Right kidney (tissue), 9 donors: ENCODE measurements at places on chromosomes 7 and 10.

GRCh38 chr7:128103498-128104107, 72.4 kb upstream of the LRRC4 start:
- peak; percentile 51 for DNase-seq

GRCh38 chr7:121557034-121557892, 161.2 kb upstream of the FAM3C start:
- no peak for DNase-seq

GRCh38 chr10:97332591-97333350, 1.8 kb downstream of the FRAT2 start:
- DNase-seq = peak; percentile 75

- no peak for DNase-seq
These were observed 83.6 kb downstream of the DNAJC1 start for GRCh38 chr10:21919906-21920305.

- peak; percentile 18 for DNase-seq
These were observed 33.8 kb downstream of the TPST1 start for GRCh38 chr7:66238773-66239466.

- DNase-seq = no peak
These were observed 459.0 kb upstream of the STEAP1 start for GRCh38 chr7:89695241-89695640.

GRCh38 chr10:69629519-69629896, 539 bp upstream of the FAM241B start:
- no peak for DNase-seq

DNA sequence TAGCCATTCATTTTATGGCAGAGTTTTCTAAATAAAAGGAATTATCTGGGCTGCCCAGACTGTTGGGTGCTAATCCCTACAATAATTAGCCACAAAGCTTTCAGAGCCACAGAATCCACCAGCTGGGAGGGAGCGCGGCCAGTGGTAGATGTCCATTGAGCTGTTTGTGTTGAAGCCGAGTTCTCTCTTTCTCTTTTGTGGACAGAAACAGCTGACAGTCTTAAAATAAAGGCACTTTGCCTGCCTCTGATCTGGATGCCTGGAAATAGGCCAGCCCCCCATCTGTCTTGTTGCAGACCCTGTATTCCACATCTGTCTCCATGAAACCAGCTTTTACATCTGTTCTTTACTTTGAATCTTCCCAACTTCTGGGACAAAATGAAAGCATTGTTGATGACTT, 66.1 kb downstream of the MTPN start:
- peak; percentile 6 for DNase-seq

DNA sequence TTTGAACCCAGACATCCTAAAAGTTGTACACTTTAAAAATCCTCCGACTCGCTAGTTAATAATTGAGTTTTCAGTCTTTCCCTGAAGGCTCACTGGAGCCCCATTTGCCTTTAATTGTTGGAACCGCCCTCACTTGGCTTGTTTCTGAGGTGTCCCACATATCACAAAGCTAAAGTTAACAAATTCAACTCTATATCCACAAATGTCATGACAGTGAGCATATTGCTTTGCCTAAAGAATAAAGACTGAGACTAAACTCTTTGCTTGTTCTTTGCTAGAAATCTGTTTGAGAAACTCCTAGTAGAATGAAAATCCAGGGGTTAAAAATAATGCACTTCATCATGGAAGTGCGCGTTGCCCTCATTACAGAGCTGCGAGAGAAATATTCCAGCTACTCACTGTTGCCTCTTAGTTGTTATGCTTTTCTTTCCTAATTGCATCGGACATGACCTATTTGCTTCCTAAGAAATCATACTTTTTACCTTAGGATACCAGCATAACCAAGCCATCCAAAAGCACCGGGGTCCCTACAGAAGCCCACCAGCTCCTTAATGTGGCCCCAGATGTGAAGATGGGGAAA, 752 bp downstream of the THSD7A start:
- peak; percentile 60 for DNase-seq

DNA sequence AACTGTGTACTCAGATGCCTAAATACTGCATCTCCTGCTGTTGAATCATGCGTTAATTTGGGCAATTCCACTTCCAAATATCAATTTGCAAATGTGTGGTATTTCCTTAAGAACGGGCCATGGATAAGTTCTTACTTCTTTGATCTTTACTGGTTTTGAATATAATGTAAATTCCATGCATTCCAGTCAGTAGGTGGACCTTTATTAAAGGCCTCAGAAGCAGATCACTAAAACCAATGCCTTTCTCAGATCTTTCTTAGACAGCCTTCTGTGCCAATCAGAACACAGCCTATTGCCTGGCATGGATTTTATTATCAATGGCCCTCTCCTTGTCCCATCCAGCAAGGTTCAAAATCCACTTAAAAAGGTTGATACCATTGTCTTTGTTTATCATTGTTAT, 21.5 kb upstream of the POM121L12 start:
- DNase-seq = no peak

DNA sequence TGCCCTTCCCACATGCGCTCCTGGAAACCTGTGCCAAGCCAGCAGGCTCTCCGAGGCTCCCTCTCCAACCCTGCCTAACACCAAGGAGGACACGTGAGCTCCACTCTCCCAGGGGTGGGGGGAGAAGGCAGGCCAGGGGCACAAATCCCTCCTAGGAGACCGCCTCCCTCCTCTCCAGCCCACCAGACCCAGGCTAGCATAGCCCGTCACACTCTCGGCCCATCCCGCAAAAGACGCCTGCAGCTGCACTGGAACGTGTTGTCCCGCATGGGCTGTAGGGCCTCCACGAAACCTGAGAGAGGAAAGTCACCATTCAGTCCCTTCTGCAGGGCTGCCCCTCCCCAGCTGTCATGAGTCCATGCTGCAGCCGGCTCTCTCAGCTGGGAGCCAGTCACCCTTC, 126.3 kb downstream of the MAD1L1 start:
- DNase-seq = no peak

DNA sequence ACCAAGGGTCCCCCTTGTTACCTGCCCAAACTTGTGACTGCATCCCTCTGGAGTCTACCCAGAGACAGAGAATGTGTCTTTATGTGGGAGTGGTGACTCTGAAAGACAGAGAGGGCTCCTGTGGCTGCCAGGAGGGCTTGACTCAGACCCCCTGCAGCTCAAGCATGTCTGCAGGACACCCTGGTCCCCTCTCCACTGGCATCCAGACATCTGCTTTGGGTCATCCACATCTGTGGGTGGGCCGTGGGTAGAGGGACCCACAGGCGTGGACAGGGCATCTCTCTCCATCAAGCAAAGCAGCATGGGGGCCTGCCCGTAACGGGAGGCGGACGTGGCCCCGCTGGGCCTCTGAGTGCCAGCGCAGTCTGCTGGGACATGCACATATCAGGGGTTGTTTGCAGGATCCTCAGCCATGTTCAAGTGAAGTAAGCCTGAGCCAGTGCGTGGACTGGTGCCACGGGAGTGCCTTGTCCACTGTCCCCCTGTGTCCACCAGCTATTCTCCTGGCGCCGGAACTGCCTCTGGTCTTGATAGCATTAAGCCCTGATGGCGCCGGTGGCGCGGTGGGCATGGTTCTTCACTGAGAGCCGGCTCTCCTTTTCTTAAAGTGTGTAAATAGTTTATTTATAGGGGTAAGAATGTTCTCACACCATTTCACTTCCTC, 19.4 kb upstream of the SH2D4B start:
- DNase-seq = no peak

GRCh38 chr10:51606825-51607462, 92.5 kb downstream of the CSTF2T start:
- no peak for DNase-seq

GRCh38 chr7:135938563-135938962, 38.6 kb downstream of the MTPN start:
- DNase-seq = no peak

DNA sequence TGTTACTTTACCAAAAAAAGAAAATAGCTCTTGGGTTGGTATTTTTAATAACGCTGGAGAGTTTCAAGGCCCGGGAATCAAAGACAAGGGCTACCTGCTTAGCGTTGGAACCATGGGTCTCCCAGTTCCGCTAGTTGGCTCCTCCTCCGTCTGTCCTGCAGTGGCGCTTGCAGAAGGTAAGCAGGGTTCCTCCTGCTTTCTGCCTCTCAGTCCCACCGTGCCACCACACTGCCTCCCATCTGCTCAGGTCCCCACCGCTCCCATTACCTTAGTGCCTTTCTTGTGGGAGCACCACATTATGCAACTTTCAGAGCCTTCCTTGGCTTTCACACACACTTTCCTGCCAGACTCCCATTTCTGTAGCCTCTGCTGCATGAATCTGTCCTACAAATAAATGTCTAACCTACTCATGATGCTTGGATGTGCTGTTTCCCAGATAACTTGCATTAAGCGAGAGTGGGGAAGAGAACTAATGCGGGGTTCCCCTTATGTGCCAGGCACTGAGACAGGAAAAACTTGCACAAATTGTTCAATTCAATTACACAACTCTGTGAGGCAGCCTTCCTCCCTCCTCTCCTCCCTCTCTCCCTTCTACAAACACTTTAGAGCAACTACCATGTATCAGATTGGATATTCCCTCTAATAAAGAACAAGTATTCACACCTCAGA, 124.5 kb downstream of the AOAH start:
- DNase-seq = no peak

DNA sequence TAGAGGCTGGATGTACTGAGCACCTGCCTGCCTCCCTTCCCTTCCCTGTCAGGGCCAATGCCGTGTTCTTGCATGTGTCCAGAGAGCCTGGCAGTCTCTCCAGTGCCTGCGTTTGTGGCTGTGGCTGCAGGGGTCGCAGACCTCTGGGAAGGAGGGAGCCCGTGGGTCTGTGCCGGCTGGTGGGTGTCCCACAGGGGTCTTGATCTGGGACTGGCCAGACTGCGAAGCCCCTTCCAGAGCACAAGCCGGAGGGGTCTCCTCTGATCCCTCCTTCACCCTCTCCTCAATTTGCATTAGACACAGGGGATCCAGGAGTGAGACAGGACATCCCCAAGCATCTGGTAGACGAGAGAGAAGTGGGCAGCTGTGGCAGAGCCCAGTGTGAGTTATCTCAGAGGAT, 199.2 kb downstream of the ADARB2 start:
- no peak for DNase-seq

DNA sequence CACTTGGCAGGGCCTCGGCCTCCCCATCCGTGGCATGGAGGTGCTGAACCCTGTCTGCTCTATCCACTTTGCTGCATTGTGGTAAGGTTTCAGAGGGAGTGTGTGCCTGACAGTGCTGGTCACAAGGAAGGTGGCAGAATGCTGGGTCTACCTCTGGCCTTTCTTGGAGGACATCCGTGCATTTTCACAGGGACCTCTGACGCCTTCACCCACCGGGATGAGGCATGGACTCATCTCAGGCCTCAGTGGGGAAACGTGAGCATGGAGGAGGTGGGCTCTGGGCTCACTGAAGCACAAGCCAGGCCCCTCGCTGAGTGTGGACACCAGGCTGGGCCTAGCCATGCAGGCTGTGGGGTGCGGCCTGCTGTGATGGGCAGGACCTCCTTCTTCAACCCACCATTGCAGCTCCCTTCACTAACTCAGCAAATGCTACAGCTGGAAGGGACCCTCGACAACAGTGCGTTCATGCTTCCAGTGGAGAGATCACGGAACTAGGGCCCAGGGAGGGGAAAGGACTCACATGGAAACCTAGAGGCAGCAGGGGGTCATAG, 8.6 kb downstream of the TBATA start:
- no peak for DNase-seq

DNA sequence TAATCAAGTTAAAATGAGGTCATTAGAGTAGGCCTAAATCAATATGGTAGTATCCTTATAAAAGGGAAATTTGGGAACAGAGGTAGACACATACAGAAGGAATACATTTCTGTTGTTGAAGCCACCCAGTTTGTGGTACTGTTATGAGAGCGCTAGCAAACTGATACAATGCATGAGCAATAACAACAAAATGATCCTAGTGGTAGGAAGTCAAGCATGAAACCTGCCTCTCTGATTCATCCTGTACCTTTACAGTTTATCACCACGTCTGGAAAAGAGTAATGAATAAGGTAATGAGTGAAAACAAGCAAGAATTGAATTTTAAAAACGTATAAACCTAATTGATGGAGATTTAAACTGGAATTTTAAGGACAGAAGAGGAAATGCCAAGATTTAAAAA, 217.2 kb downstream of the PCLO start:
- no peak for DNase-seq

DNA sequence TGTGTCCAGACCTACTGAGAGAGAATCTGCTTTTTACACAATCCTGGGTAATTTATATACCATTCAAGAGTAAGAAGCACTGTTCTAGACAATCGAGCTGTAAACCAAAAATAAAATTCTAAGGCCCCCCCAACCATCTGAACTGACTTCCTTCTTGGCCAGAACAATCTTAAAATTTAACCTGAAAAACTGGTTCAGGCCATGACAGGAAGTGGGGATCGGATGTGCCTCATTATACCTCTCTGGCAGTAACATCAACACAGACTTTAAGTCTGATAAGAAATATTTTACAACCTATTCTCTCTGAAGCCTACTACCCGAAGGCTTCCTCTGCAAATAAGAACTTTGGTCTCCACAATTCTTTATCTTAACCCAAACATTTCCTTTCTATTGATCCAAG, 75.2 kb upstream of the KIF5B start:
- DNase-seq = no peak

GRCh38 chr7:54904130-54904529, 114.7 kb upstream of the EGFR start:
- no peak for DNase-seq

GRCh38 chr10:132169766-132170560, 16.8 kb upstream of the DPYSL4 start:
- DNase-seq = no peak

DNA sequence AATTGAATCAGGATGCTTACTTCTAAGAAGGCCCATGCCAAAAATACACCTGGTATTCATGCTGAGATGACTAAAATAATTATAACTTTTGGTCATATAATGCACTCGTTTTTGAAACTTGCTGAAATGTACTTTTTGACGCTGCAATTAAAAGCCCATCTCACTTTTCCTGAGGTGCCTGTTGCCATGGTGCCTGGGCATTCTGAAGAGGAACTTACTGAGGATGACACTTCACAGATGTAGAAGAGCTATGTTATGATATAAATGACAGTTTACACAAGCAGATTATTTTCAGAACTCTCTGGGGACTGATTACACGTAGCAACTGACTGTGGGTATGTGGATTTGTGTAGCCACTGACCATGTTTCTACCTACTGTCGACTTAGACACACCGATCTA, 182.4 kb downstream of the TPK1 start:
- no peak for DNase-seq

DNA sequence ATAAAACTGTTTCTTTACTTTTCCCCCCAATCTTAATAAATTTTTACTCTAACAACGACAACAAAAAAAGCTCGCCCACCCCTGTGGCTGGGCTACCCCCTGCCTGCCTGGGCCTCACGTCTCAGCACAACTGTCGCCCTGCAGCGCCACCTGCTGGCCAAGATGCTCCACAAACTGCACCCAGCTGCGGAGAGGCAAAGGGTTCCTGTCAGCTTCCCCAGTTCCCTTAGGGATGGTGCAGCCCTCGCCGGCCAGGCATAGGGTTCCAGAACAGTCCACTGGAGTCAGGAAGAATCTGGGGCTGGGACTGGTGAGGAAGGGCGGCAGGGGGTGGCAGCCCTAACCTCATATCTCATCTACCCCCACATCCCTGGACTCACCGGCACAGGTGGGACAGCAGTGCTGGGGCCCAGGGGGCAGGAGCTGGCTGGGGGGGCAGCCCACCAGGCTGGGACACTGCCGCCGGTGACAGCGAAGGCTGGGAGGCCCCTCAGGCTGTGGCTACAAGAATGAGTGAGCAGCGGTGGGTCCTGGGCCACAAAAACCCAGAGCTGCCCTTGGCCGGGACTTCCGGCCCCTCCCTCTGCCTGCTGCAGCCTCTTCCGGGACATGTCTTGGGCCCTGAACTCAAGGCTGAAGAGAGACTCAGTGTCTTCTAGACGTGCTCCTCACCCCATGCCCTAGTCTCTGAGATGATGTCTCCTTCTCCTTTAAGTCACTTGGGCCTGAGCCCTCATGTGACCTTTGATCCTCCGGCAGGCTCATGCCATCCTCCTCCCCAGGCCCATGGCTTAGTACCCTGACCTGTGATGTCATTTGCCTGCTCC, 21.2 kb downstream of the ATP6V1F start:
- DNase-seq = peak; percentile 74
